ENCODE measurements at places on chromosomes 11 and 22. TPM values are rescaled to one million over a fixed set of nuclear protein-coding genes. Genes with fewer than 3 reads are reported as not detected.

GRCh38 chr22:22959147-22959827 is 71.7 kb downstream of the IGLL5 start:
- peak; percentile 60 for DNase-seq

GRCh38 chr11:67312187-67313021 is 9.1 kb downstream of the SSH3 start:
- DNase-seq, result no peak

DNA sequence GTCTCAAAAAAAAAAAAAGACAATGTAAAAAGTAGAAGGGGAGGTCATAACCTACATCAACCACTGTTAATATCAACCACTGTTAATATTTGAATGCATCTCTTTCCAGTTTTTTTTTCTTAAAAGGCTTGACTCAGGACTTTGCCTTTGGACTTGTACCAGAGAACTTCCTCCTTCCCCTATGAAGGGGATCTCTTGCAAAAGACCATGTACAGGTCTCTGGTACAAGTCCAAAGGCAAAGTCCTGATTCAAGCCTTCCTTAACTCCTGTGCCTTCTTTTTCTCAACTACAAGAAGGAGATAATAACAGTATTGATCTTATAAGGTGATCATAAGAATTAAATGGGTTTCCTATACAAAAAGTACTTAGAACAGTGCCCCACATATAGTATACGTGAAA is 563.5 kb downstream of the BUD13 start:
- DNase-seq, result no peak

Gene RNF141
- total RNA-seq, result 18.8 TPM

- no peak for DNase-seq
These were observed 884.7 kb downstream of the BRD1 start for GRCh38 chr22:48942698-48943566.
